ENCODE measurements at places on chromosomes 6 and 20. TPM values are rescaled to one million over a fixed set of nuclear protein-coding genes. Genes with fewer than 3 reads are reported as not detected.
A peak's percentile ranks its signal among the peaks of the same experiment; 100 is the strongest.

- peak overlapping the region; percentile 99 for H3K4me3 ChIP-seq
- no peaks in the 10 kb centered on the region for H3K27me3 ChIP-seq
Measured at GRCh38 chr20:35091816-35092523, 637 bp downstream of the TRPC4AP start.

DNA sequence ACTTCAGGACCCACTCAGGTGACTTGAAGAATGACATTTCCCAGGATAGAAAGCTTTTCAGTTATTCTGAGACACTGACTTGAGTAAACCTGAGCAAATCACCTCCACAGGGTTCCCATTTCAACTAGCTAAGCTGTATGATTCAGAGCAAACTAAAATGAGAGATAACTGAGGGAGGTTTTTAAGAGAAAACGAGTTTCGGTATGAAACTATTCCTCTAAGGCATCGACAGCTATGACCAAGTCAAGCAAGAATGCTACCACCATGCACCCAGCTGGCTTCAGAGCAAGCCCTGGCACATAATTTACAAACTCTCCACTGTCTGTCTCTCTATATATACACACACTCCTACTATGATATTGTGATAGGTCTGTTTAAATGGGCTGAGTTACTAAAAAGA is 75.4 kb downstream of the PERP start:
- peaks cover 2% of the 10 kb centered on the region for H3K27me3 ChIP-seq
- no peaks in the 10 kb centered on the region for H3K4me1 ChIP-seq
- H3K27ac ChIP-seq: no peak overlapping the region
- H3K4me3 ChIP-seq: no peak overlapping the region

DNA sequence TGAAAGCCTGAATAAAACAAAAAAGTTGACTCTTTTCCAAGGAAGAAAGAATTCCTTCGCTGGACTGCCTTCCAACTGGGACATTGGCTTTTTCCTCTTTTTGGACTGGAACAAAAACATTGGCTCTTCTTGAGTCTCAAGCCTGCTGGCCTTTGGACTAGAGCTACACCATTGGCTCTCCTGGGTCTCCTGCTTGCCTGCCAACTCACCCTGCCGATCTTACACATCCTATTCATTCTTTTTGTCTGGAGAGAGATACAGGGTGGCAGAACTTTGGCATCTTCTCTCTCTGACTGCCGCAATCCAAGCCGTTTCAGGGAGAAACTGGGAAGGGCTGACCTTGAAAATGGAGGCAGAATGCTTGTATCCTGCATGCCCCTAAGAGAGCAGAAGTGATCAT is 20.2 kb downstream of the DDO start:
- H3K27me3 ChIP-seq: peaks cover 2% of the 10 kb centered on the region
- H3K4me1 ChIP-seq: no peaks in the 10 kb centered on the region

- H3K27ac ChIP-seq: no peak overlapping the region
- H3K4me1 ChIP-seq: no peaks in the 10 kb centered on the region
Measured at GRCh38 chr6:44500074-44500473, 112.6 kb downstream of the CDC5L start.

GRCh38 chr20:63934271-63935068 is 21.7 kb downstream of the UCKL1 start:
- H3K27ac ChIP-seq: no peak overlapping the region
- DNase-seq: no peak
- H3K4me1 ChIP-seq: no peaks in the 10 kb centered on the region
- peaks cover 60% of the 10 kb centered on the region for H3K36me3 ChIP-seq
- no peaks in the 10 kb centered on the region for H3K27me3 ChIP-seq
- no peak overlapping the region for H3K4me3 ChIP-seq

GRCh38 chr20:62104791-62105345 is 17.4 kb upstream of the LSM14B start:
- peaks cover 9% of the 10 kb centered on the region for H3K27me3 ChIP-seq
- H3K27ac ChIP-seq: no peak overlapping the region
- H3K36me3 ChIP-seq: no peaks in the 10 kb centered on the region
- no peak overlapping the region for H3K4me3 ChIP-seq
- no peaks in the 10 kb centered on the region for H3K4me1 ChIP-seq

- H3K27me3 ChIP-seq: no peaks in the 10 kb centered on the region
- H3K4me3 ChIP-seq: no peak overlapping the region
- no peak overlapping the region for H3K27ac ChIP-seq
- DNase-seq: no peak
- H3K4me1 ChIP-seq: no peaks in the 10 kb centered on the region
- H3K36me3 ChIP-seq: no peaks in the 10 kb centered on the region
Measured at GRCh38 chr6:72733045-72733444, 111.2 kb downstream of the KCNQ5 start.

DNA sequence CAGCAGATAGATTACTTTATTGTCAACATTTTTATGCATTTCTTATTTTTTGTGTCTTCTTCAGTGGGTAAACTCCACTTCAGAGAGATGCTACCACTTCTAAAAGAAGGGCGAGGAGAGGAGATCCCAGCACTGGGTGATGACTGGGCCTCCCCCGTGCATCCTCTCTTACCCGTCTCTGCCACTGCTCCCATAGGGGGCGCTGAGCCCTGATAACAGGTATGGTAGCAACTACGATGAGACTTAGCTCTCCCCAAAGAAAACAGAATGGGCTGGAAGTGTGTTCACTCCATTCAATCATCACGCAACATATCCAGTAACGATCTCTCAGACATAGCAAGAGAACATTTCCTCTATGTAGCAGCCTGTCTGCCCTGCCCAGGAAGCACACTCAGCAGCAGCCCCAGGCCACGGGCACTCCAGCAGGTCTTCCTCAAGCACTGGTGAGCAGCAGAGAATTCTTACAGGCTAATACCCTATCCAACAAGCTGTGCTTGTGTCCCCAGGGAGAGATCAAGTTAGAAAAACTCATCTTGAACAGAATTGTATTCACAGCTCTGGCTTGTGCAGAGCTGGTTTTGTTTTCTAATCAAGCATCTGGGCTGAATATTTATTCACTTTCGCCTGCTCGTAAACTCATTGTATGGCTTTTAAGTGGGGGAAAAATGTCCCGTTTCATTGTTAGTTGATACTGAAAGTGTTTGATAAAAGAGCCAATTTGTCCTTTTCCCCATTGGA is 533.1 kb upstream of the CDH4 start:
- H3K27ac ChIP-seq: no peak overlapping the region
- H3K4me1 ChIP-seq: no peaks in the 10 kb centered on the region
- H3K4me3 ChIP-seq: no peak overlapping the region
- H3K36me3 ChIP-seq: no peaks in the 10 kb centered on the region
- H3K27me3 ChIP-seq: peaks cover 6% of the 10 kb centered on the region

- H3K4me3 ChIP-seq: no peak overlapping the region
- H3K27me3 ChIP-seq: no peaks in the 10 kb centered on the region
- H3K36me3 ChIP-seq: no peaks in the 10 kb centered on the region
- no peak overlapping the region for H3K27ac ChIP-seq
- no peak for DNase-seq
Measured at GRCh38 chr6:105844275-105844883, 241.8 kb upstream of the PRDM1 start.

DNA sequence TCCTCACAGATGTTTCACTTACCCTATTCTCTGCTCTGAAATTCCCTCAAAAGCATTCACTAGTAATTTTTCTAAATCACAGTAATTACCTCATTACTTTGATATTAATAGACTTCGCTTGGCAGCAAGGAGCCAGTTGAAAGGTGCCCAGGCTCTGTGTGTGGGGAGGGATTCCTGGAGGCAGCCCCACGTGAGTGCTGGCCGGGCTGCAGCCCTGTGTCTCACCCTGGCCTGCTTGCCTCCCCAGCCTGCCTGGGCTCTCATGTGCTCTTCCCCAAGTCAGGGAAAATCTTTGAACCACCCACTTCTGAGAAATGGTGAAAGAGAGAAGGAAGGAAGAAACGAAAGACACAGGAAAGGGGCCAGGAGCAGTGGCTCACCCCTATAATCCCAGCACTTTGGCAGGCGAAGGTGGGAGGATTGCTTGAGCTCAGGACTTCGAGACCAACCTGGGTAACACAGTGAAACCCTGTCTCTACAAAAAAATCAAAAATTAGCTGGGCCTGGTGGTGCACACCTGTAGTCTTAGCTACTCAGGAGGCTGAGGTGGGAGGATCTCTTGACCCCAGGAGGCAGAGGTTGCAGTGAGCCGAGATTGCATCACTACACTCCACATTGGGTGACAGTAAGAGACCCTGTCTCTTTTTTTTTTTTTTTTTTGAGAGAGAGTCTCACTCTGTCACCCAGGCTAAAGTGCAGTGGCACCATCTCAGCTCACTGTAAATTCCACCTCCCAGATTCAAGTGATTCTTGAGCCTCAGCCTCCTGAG is 20.0 kb upstream of the SNTA1 start:
- no peak for DNase-seq
- H3K36me3 ChIP-seq: no peaks in the 10 kb centered on the region
- H3K4me1 ChIP-seq: no peaks in the 10 kb centered on the region
- H3K27ac ChIP-seq: no peak overlapping the region
- no peak overlapping the region for H3K4me3 ChIP-seq

- no peak overlapping the region for H3K27ac ChIP-seq
- no peak for DNase-seq
- H3K36me3 ChIP-seq: no peaks in the 10 kb centered on the region
- H3K4me1 ChIP-seq: peaks cover 16% of the 10 kb centered on the region
- peak overlapping the region; percentile 16 for H3K4me3 ChIP-seq
Measured at GRCh38 chr20:47786765-47787107, 1.5 kb upstream of the SULF2 start.

GRCh38 chr6:46509063-46509462 is 17.8 kb upstream of the RCAN2 start:
- H3K27me3 ChIP-seq: no peaks in the 10 kb centered on the region
- no peak for DNase-seq
- H3K36me3 ChIP-seq: no peaks in the 10 kb centered on the region

Gene LST1
- 8.9 TPM for total RNA-seq

Gene LKAAEAR1
- 0.30 TPM for total RNA-seq

Gene NELFE
- 53.8 TPM for total RNA-seq

Gene MEI4
- not detected for total RNA-seq
